ENCODE measurements at places on chromosomes 2 and 18.
A peak's percentile ranks its signal among the peaks of the same experiment; 100 is the strongest.

- peak; percentile 17 for DNase-seq
Measured at GRCh38 chr2:44974064-44974715, 32.7 kb downstream of the SIX3 start.

DNA sequence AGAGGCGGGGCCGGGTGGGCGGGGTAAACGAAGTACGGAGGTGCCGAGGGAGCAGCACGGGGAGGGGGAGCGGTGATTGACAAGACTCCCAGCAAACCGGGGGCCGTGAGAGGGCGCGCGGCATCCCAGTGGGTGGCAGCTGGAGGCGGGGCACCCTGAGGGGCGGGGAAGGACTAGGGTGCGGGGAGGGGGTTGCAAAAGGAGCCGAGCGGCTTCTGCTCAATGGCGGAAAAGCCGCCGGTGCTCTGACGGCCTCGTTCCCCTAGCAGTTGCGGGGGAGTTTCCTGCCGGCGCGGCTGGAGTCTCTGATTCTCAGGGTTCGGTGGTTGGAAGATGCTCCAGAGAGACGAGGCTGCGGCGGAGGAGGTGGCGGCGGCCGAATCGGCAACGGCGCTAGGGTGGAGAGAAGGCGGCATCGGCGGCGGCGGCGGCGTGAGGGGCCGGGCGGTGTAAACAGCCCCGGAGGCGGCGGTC, at the start of gene PPM1B:
TSS of gene PPM1B (plus strand) at position 195 of the 474 bp plus-strand sequence. CDS start 32,325 bp downstream, outside the sequence.
- no peak for DNase-seq

- DNase-seq = no peak
Measured at GRCh38 chr2:191500566-191500883, 177.4 kb upstream of the NABP1 start.

DNA sequence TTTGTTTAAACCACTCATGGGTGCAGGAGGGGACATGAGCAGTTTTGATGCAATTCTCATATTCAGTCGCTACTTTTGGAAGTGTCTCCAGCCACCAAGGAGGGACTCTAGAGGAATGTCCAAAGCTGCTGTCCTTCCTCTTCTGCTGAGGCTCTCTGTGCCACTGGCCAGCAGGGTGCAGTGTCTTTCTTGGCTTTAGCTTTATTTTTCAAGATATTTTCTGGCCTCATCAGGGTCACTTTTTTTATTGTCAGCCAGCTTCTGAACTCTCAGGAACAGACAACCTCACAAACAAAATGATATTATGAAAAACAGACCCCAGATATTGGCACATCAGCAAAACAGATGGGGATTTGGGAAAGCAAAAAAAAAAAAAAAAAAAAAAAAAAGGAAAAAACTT, 289.3 kb upstream of the ZSWIM2 start:
- DNase-seq = no peak
